ENCODE measurements at places on chromosomes 7 and 10.

GRCh38 chr7:86745013-86745745 lies 101.5 kb downstream of the GRM3 start:
- DNase-seq, result no peak

- DNase-seq, result peak; percentile 3
These were observed 78.3 kb downstream of the ST8SIA6 start for GRCh38 chr10:17375936-17376584.

DNA sequence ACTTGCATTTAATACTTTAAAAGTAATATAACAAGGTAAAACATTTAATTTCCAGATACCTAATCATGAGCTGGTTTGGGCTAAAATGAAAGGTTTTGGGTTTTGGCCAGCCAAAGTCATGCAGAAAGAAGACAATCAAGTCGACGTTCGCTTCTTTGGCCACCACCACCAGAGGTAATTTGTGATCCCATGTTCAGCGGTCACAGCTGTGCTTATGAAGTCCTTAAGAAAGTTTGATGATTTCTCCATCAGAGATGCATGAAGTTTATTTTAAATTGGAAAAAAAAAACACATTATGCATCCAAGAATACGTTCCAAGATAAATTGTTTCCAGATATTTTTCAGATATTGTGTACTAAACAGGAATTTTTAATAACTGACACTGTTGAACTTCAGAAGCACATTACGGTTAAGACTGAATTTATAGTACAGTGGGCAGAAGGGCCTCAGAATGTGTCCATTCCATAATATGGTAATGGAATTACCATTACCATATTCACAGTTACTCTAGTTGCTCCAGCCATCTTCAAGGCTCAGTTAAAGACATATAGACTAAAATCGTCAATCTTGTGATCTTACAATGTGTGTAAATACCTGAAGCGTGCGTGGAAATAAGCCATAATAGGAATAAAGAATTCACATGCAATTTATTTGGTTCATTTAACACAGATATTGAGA lies 106.8 kb downstream of the ZMYND11 start:
- no peak for DNase-seq

DNA sequence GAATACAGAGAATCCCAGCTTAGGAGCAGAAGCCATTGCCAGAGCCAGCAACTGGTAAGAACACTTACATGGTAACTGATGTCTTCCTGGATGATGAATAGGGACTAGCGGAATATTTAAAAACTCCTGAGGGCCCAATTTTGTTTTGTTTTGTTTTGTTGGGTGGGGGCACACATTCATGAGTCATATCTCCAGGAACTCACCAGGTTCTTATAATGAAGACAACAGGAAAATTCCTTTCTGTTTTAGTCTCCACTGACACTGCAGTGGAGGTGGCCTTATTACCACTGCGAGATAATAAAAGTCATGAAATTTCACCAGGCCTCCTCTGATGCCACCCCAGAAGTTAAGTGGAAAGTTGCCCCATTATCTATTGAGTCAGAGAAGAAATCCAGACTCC lies 6.6 kb upstream of the CUZD1 start:
- DNase-seq, result no peak

DNA sequence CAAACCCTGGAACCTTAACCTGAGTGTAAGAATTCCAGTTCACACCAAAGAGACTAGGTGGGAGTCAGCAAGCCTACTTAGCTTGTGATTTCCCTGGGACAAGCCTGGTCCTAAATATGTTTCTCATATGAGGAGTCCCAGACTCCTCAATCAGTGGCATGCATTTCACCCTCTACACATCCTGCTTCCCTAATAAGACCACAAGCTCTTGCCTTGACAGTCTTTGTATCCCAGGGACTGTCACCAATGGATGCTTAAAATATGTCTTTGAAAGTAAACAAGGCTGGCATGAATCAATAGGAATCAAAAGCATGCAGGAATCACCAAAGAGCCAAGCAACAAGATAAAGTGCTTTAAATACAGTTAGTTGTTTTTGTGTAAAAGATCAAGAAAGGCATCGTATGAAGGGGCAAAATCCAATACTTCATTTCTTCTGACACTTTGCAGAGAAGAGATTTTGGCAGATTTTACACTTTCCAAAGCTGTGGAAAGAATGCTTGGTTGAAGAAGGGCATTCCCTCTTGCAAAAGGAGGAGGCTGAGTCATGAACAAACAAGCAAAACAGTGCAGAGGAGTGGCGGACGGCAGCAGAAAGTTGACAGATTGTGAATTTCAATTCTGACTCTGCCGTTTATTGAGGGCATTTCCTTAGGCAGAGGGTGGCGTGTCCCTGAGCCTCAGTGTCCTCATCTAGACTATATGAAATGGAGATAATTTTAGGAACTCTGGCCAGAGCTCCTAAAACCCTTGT lies 8.5 kb upstream of the NFE2L3 start:
- no peak for DNase-seq

- no peak for DNase-seq
These were observed 21.5 kb upstream of the PPP3CB start for GRCh38 chr10:73517166-73517888.

DNA sequence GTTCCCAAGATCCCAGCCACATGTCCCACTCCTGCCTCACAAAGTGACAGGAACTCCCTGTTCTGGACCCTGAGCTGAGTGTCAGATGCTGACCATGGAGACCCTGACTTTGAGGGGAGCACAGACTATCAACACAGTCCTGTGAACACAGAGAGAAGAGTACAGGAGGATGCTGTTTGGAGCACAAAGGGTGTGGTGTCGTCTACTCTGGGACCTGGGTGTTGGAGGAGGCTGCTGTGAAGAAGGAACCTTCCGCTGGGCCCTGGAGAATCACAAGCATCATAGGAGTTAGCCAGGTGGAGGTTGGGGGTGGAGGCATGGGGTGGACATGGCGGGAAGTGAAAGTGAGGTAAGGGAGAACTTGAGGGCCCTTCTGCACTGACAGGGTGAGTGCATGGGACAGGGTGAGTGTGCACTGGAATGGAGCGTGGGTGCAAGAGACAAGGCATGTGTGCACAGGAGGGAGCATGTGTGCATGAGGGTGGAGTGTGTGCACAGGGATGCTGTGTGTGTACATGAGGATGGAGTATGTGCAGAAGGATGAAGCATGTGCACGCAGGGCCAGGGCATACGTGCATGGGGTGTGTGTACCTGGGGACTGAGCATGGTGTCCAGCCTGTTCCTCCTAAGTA lies 70.7 kb upstream of the ANTXRL start:
- DNase-seq, result no peak

DNA sequence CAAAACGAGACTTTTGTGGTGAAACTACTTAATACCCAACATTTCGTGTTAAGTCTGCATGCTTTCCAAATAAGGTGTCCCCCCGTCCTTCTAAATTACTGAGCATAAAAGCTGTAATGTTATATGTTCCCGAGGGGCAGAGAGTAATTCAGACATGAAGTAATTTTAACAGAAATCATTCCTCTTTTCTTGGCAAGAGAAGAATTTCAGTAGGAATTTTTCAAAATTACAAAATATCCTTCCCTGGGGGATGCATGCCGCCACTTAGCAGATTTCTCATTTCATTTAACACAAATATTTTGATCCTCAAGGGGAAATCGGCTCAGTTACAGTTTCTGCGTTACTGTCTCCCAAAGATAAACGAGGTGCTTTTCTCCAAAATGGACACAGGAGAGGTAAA lies 213.2 kb upstream of the RHOBTB1 start:
- DNase-seq, result no peak

- DNase-seq, result no peak
These were observed 29.9 kb downstream of the PANK1 start for GRCh38 chr10:89615112-89615511.

DNA sequence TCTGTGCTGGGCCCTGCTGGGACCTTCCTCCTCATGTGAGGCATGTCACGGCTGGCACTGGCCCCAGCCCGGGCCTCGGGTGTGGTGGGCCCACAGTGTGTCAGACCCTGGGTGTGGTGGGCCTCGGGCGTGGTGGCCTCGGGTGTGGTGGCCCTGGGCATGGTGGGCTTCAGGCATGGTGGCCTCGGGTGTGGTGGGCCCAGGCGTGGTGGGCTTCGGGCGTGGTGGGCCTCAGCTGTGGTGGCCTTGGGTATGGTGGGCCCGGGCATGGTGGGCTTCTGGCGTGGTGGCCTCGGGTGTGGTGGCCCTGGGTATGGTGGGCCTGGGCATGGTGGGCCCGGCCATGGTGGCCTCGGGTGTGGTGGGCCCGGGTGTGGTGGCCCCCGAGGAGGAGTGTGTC lies 40.4 kb downstream of the NKX6-2 start:
- no peak for DNase-seq

DNA sequence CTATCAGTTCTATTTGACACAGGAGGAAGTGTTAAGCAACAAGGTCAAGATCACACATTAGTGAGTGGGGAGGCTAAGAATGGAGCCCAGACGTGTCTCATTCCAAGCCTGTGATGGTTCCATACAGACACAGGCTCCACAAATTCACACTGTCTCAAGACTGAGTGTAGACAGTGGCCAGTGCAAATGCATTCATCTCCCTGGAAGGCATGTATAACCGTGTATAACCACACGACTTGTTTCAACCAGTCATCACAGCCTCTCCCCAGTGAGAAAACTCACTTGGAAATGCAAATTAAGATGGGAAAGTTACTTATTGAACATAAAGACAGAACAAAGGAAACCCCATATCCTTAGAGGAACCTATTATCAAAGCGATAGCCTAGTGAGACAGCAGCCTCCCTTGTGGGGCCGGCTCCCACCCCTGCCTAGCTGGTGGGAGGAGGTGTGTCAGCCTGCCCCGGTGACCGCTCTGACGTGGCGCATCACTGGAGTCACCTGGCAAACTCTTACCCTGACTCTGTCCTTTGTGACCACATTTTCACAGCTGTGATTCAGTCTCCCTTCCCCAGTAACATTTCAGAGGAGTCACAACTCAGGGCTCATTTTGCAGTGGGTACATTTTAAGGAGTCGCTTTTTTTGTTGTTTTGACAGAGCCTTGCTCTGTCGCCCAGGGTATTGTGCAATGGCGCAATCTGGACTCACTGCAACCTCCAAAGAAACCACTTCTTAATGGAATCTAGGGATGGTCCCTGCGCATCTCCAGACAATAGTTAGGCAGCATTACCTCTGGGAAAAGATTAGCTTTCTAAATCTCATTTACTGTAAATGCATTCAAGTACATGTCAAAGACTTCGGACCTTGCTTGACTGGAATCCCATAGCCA lies 126.6 kb upstream of the PARD3 start:
- no peak for DNase-seq

All from effector CD4-positive, alpha-beta T cell (primary cell).